Retina (tissue), 1 donor: ENCODE measurements at places on chromosomes 13 and 19.
A peak's percentile ranks its signal among the peaks of the same experiment; 100 is the strongest.

GRCh38 chr19:4185413-4186086, 3.1 kb downstream of the ANKRD24 start:
- no peak for DNase-seq

DNA sequence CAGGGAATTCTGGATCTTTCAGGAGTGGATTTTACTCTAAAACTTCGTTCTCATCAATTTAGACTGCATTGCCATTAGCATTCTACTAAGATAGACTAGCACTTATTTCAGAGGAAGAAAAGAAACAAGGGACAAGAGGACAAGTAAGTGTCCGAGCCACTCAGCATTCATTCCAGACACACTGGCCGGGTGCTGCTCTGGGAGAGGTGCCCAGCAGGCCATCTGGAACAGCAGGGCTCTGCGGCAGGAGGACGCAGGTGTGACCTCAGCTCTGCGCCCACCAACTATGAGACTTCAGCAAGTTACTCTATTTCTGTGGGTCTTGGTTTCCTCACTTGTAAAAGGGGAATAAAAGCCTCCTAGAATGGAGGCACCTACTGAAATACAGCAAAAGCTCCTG, 4.2 kb downstream of the EPS15L1 start:
- DNase-seq: no peak

DNA sequence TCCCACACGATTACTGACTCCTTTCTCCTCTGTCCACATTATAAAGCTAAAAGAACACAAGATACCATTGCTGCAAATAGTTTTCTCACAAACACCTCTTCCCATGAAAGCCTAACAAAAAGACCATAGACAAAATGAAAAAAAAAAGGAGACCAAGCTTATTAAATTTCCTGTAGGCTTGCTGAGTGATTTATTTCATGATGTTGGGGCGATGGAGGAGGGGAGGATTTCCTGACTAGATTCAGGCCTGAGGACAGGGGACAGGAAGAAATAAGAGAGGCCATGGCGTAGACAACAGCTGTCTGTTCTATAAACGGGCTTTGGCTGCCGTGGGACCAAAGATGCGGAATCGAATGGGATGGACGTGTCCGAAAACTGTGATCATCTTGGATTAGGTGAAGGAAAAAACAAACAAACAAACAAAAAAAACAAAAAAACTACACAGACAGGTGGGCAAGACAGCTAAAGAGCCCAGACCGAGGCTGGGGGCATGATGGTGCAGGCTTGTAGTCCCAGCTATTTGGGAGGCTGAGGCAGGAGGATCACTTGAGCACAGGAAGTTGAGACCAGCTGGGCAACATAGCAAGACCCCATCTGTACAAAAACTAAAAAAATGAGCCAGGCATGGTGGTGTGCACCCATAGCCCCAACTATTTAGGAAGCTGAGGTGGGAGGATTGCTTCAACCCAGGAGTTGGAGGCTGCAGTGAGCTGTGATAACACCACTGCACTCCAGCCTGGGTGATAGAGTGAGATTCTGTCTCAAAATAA, 5.3 kb downstream of the TMPRSS9 start:
- DNase-seq: no peak

DNA sequence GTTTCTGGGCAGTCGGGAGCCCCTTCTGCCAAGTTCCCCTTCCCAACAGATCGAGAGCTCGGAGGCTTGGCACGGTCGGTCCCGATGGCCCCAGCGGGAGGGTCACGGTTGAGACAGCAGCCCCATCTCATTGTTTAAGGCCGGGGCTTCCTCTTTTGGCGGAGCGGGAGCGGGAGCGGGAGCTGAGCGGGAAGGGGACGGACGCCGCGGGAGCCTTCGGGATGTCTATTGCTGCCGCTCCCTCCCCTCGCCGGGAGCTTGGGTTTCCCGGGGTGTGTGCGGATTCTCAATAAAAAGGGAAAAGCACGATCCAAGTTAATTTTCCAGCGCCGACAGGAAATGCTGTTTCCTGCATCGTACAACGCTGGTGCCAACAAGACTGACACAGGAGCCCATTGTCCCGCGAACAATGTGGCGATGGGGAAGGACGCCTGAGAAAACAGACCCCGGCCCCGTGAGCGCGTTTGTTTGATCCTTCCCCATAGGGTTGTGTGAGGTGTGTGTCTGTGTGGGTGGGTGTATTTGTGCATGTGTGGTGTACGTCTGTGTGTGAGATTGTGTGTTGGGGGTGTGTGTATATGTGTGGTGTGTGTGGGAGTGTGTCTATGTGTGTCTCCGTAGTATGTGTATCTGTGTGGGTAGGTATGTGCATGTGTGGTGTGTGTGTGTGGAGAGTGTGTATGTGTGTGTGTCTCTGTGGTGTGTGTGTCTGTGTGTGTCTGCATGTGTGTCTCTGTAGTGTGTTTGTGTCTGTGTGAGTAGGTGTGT, 36.3 kb upstream of the FLT1 start:
- peak; percentile 87 for DNase-seq

DNA sequence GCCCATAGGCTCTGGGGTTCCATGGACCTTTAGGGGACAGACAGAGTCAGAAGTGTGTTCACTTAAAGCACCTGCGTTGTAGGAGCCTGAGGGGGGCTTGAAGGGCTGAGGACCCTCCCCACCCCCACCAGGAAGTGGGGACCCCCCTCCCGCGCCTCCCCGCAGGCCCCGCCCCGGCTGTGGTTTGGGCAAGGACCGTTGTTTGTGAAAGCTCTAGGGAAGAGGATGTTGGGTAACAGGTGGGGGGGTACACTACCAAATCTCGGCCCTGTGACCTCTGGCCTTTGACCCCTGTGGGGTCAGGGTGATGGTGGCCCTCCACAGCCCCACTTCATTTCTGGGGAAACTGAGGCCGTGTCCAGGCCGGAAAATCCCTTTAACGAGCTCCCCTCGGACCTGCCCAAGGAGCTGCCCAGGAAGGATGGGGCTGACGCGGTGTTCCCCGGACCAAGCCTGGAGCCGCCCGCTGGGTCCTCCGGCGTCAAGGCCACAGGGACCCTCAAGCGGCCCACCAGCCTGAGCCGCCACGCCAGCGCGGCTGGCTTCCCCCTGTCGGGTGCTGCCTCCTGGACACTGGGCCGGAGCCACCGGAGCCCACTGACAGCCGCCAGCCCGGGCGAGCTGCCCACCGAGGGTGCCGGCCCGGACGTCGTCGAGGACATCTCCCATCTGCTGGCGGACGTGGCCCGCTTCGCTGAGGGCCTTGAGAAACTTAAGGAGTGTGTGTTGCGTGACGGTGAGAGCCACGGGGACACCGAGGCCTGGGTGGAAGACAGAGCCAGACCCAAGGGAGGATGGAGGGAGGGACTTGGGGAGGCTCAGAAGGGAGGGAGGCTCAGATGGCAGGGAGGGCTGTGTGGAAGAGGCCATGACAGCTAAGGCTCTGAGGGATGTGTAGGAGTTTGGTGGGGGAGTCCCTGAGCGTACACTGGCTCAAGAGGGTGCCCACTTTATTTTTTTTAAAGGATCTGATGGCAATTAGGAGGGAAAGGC, 1.3 kb downstream of the ARHGAP45 start:
- no peak for DNase-seq

GRCh38 chr19:44607049-44607448, 6.3 kb upstream of the IGSF23 start:
- DNase-seq: no peak
